ENCODE measurements at places on chromosomes 16 and 17.

GRCh38 chr16:89733322-89733721 is 12.0 kb downstream of the ZNF276 start:
- DNase-seq: no peak

DNA sequence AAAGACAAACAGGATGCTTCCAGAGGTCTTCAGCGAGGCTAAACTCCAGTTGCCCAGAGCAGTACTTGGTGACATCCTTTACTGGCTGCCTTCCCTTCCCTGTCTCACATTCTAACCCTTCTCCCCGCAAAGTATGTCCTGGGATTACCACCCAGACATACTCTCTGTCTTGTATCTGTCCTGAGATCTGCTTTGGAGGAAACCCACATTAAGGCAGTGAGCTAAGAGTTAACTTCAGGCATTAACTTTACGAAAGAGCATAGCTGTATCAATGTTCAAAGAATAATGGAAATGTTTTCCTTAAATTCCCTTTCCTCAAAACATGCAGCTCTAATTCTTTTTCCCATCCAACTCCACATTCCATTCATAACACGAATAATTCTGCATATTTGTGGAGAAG is 385.2 kb downstream of the NPIPA8 start:
- no peak for DNase-seq

GRCh38 chr17:65539630-65540266 is 21.7 kb downstream of the AXIN2 start:
- DNase-seq: no peak

DNA sequence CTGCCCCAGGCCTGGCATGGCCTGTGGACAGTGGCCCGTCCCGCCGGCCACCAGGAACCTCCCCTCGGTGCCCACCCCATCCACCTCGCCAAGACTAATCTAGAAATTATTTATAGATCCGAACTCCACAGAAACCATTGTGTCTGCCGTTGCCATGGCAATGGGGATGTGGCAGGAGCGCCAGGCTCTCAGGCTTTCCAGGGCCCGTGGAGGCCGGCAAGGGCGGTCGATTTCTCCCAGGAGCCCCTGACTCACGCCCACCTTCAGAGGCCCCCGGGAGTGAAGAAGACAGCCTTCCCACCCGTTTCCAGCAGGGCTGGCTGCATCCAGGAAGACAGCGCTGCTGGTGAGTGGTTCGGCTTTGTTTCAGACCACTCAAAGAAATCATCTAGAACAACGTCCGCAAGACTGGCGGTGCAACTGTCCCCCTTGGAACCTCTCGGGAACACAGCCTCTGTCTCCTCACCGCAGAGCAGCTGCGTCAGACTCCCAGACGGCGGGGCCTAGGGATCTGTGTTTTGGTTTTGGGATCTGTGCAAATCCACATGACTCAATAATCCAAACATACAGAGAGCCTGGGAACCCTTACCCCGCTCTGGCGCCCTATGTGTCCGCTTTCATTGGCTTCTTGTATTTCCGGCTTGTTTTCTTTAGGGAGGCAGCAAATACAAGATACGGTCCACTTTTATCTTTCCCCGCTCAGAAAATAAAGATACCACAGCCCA is 48.5 kb upstream of the ZCCHC14 start:
- DNase-seq: no peak

GRCh38 chr17:27751622-27752490 is 48.5 kb downstream of the NOS2 start:
- DNase-seq: no peak

DNA sequence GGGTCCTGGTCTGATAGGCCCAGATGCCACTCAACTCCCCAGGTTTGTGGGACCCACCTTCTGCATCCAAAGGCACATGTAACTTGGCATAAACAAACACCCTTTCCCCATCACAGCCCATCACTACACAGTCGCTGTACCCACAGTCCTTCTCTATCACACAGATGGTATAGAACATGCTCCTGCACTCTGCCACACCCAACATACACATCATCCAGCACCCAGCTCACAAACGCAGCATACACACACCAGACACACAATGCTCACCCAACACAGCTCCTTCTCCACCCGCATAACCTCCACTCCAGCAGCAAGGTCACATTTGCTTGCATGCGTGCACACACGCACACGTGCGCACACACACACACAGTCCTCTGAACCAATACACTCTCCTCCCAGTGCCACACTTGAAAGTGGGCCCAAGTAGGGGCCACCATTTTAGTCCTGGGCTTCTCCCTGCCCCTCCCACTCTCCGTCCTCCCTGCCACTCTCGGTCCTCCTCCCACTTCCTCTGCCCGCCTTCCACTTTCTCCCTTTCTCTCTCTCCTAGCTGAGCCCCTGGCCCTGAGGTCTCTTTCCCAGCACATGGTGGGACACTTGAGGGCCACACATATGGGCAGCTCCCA is 8.5 kb upstream of the TMEM92 start:
- no peak for DNase-seq

DNA sequence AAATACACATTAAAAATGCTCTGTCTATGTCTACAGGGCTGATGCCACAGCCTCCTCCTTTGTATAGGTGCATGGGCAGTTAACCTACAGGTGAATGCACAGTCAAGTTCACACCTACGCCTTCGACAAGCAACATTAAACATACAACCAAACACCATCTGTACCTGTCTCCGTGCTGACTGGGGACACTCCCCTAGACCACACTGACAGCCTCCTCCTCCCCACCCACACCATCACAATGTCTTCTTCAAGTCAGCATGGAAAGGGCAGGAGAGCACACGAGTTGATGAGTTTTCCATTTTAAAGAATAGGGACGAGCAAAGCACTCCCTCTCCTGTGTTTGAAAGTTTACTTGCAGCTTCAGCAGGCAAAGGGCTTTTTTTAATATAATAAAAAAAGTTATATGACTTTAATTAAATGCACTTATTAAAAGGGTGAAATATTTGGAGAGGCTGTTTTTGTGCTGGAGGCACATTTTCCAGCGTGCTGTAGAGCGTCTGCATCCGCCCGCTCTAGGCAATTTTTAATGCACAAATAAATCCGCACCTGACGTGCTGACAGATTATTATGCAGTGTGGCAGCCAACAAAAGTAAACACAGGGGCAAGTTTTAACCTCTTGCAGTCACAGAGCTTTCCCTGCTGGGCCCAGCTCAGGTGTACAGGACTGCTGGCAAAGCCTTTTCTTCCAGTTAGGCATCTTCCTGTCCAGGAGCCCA is 367.9 kb downstream of the SOX9 start:
- DNase-seq: no peak

- no peak for DNase-seq
Observed at GRCh38 chr17:82638183-82638773, 10.0 kb downstream of the WDR45B start.

GRCh38 chr16:19868421-19868820 is 16.2 kb downstream of the GPRC5B start:
- no peak for DNase-seq

GRCh38 chr17:72169823-72170222 is 49.0 kb downstream of the SOX9 start:
- no peak for DNase-seq

GRCh38 chr17:45355087-45355486 is 38.3 kb upstream of the MAP3K14 start:
- DNase-seq: no peak

DNA sequence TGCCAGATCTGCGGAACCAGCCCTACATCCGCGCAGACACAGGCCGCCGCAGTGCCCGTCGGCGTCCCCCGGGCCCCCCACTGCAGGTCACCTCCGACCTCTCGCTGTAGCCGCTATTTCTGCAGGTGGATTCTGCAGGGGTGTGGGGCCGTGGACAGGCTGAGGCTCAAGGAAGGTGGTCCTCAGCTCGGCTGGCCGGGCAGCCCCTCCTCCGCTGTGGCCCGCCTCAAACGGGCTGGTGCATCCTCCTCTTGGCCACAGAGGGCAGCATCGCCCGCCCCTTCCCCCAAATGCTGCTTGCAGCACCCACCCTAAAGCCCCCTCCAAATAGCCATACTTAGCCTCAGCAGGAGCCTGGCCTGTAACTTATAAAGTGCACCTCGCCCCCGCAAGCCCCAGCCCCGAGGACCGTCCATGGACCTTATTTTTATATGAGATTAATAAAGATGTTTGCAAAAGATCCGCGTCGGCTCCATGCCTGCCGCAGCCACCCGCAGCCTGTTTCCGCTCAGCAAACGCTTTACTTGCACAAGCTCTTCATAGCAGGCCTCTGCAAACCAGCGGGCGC is 14.9 kb downstream of the SPATA32 start:
- DNase-seq: peak; percentile 30

DNA sequence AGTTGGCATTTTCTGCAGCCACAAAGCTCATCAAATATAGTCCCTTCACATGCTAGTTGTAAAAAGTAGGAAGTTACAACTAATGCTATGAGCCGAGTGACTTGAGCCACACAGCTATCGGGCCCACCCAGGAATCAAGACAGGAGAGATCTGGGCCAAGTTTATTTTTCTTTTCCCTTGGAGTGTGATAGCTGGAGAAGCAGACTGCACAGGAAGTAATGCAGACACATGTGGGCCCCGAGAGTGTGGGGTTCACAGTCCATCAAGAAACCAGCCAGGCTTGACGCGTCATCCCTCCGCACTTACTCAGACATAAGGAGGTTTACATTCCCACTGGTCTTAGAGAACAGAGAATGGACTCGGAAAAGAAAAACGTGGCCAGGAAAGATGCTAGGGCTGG is 403.1 kb upstream of the CDH11 start:
- no peak for DNase-seq

GRCh38 chr16:88799569-88800276 is 3.9 kb upstream of the CDT1 start:
- DNase-seq: peak; percentile 29

GRCh38 chr16:19186408-19186807 is 18.4 kb downstream of the SYT17 start:
- DNase-seq: no peak

DNA sequence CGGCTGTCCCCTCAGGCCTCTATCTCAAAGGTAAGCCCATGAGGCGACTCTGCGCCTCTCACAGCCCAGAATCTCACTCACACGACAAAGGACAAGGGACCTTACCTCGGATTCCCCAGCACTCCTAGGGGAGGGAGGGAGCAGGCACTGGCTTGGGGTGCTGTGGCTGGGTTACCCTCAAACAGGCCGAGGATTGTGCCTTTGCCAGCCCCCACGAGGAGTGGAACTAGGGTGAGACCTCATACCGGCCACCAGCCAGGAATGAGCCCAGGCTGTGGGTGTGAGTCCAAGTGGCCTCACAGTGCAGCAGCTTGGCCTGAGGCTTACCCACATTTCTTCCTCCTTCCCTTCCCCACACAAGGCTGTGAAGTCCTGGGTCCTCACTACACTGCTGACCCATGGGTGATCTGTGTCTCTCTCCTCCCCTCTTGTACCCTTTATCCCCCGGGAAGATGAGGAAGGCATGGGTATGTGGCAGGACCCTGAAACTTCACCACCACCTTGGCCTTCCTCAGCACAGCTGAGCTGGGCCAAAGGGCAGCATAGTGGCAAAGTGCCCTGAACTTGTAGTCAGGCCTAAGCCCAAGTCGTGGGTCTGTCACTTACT is 5.9 kb downstream of the PROCA1 start:
- no peak for DNase-seq

DNA sequence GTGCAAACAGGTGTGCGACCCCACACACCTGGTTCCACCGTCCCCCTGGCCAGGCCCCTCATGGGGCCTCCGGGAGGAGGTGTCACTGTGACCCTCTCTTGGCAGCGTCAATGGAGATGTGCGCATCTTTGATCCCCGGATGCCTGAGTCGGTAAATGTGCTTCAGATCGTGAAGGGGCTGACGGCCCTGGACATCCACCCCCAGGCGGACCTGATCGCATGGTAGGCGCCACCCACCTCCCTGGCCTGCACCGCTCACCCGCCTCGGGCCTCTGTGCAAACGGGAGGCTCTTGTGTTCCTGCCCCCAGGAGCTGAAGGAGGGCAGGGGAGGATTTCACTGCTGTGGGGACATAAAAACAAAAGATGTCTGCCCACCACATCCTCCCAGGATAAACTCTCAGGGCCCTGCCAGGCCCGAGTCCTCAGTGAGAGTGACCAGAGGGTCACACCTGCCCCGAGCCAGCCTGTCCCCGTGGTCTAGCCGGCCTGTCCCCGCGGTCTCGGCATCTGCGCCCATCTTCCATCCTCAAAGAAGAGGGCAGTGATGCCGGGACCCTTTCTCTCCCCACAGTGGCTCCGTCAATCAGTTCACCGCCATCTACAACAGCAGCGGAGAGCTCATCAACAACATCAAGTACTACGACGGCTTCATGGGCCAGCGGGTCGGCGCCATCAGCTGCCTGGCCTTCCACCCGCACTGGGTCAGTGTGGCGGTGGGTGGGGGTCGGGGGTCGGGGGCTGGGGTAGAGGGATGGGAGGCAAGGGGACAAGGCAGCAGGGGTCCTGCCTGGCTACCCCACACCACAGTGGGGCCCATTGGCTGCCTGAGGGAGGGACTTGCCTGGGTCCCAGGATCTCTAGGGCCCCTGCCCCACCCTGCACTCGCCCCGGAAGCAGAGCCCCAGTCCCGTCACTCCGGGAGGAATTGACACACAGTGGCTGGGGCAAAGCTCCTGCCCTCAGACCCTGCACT is 29.0 kb upstream of the CHMP6 start:
- DNase-seq: no peak

DNA sequence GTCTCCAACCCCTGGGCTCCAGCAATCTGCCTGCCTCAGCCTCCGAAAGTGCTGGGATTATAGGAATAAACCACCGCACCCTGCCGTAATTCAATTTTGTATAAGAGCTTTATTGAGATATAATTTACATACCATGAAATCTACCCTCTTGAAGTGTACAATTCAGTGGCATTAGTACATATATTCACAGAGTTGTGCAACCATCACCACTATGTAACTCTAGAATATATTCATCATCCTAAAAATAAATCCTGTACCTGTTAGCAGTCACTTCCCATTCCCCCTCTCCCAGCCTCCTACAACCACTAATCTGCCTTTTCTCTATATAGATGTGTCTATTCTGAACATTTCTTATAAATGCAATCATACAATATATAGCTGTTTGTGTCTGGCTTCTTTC is 26.1 kb downstream of the TOM1L2 start:
- no peak for DNase-seq

DNA sequence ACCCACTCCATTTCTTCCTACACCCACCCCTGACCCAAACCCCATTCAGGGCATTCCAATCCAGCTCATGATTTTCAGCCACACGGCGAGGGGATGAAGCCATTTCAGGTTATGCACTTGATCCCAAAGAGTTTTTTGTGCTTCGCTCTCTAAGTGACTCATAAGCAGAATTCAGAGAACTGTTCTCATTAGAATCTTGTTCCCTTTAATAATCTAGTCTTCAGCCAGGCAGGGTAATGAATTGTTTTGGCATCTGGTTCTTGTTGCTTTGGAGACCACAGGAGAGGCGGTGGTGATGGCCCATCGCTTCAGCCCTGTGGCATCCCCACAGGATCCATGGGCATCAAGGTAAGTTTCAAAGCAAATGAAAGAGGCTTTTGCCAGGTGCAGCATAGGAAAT is 4.8 kb upstream of the KRT31 start:
- no peak for DNase-seq

- no peak for DNase-seq
Observed at GRCh38 chr17:39264119-39264518, 38.4 kb upstream of the STAC2 start.

All from stimulated activated CD4-positive, alpha-beta T cell treated with anti-CD3 and anti-CD28 coated beads, Interleukin-4, amount 100 ng/mL, for 1 hour (primary cell).